ENCODE measurements at places on chromosomes 4 and X.
A peak's percentile ranks its signal among the peaks of the same experiment; 100 is the strongest.

GRCh38 chrX:39936886-39937770 lies 160.6 kb downstream of the BCOR start:
- H3K27me3 ChIP-seq: no peaks in the 10 kb centered on the region
- DNase-seq: no peak
- H3K36me3 ChIP-seq: no peaks in the 10 kb centered on the region
- no peak overlapping the region for H3K4me3 ChIP-seq
- no peaks in the 10 kb centered on the region for H3K4me1 ChIP-seq

- no peaks in the 10 kb centered on the region for H3K4me1 ChIP-seq
- H3K27me3 ChIP-seq: no peaks in the 10 kb centered on the region
- H3K27ac ChIP-seq: no peak overlapping the region
- H3K36me3 ChIP-seq: no peaks in the 10 kb centered on the region
These were observed 153.8 kb upstream of the SLC4A4 start for GRCh38 chr4:71185037-71185436.

DNA sequence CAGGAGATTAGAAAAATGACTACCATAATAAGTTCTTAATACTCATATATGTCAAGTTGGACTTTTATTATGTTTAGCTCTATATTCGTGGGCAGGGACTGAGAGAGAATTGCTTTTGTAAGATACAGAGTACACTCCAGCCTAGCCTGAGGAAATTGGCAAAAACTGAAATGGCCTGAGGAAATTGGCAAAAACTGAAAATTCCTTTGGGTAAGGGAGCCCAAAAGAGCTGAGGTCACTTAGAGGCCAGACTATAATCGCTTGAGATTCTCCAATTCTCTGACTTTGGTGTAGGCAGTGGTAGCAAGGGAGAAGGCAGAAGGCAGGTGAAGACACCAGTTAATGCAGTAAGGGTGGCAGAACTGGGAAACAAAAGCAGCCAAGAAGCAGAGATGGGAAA lies 124.5 kb upstream of the HCCS start:
- H3K27ac ChIP-seq: no peak overlapping the region
- H3K36me3 ChIP-seq: no peaks in the 10 kb centered on the region
- DNase-seq: no peak
- no peaks in the 10 kb centered on the region for H3K27me3 ChIP-seq

DNA sequence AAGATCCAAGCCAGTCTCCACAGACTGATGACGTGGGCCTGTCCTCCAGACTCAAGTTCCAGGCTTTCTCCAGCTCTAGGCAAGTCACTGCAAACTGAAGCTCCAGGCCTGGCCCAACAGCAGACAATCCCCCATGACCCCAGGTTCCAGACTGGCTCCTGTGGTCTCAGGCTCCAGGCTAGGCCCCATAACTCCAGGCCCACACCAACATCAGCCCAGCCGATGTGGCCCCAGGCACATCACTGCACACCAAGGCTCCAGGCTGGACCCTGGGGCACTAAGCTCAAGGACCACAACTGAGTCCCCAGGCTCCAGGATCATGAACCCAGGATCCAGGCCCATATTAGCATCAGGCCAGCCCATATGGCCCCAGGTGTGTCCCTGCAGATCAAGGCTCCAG lies 143.6 kb downstream of the COX7B2 start:
- H3K4me3 ChIP-seq: no peak overlapping the region
- no peak overlapping the region for H3K27ac ChIP-seq
- DNase-seq: no peak
- no peaks in the 10 kb centered on the region for H3K36me3 ChIP-seq
- H3K4me1 ChIP-seq: no peaks in the 10 kb centered on the region

DNA sequence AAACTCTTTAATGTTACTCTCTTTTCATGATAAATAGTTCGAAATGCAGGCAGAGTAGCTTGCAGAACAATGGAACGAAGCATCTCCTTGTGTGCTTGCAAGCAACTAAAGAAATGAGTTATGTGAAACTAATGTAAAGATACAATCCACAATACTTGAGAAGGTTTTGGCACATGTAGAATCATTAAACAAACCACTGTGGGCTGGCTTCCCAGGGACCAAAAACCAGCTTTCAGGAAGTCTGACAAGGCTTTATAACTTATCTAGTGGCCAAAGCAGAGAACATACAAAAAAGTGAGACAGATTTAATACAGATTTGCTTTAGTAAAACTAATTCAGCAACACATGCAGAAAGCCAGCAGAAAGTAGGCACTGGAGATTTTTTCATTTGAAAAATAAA lies 1673.8 kb upstream of the AGA start:
- peak; percentile 44 for DNase-seq
- H3K36me3 ChIP-seq: no peaks in the 10 kb centered on the region
- H3K27ac ChIP-seq: no peak overlapping the region
- no peak overlapping the region for H3K4me3 ChIP-seq
- no peaks in the 10 kb centered on the region for H3K4me1 ChIP-seq

- H3K36me3 ChIP-seq: no peaks in the 10 kb centered on the region
- H3K27ac ChIP-seq: no peak overlapping the region
- peaks cover 7% of the 10 kb centered on the region for H3K27me3 ChIP-seq
- DNase-seq: no peak
- no peak overlapping the region for H3K4me3 ChIP-seq
These were observed 38.2 kb downstream of the PPP1R2C start for GRCh38 chrX:42739741-42740140.

DNA sequence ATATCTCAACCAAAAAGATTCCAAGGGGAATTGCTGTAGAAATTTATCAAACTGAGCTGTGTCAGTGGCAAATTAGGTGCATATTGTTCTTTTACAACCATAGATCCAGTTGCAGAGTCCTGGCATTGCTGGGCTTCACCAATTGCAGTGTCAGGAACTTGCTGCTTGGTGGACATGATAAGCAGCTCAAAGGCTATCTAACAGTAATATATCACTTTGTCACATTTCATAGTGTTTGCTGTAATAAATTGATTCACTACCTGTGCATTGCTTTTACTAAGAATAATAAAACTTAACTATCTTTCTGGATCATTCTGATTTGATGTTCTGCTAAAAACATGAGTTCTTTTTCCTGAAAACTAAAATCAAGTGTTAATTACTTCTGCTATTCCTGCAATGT lies 30.9 kb upstream of the ACE2 start:
- no peak overlapping the region for H3K27ac ChIP-seq
- no peaks in the 10 kb centered on the region for H3K36me3 ChIP-seq
- no peaks in the 10 kb centered on the region for H3K4me1 ChIP-seq
- H3K4me3 ChIP-seq: no peak overlapping the region
- H3K27me3 ChIP-seq: peaks cover 31% of the 10 kb centered on the region
- DNase-seq: no peak
